ENCODE measurements at places on chromosomes 16 and 17.

DNA sequence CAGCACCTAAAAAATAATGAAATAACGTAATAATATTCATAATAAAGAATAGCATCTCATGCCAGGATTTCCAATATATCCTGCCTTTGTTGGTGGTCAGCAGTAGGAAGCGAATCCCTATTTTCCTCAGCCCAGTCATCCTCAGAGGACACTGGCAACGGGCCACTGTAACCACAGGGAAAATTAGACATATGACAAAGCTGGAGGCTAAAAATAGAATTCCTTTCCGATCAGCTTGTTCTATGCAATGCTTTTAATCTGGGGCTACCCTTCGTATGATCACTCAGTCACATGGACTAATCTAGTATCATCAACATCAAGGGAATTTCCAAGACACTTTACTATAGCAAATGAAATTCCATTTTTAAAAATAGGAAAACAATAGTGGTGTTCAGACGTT, 246.9 kb upstream of the KCNJ16 start:
- DNase-seq, result no peak

- DNase-seq, result no peak
These were observed 234.0 kb downstream of the CNTNAP4 start for GRCh38 chr16:76511203-76511602.

DNA sequence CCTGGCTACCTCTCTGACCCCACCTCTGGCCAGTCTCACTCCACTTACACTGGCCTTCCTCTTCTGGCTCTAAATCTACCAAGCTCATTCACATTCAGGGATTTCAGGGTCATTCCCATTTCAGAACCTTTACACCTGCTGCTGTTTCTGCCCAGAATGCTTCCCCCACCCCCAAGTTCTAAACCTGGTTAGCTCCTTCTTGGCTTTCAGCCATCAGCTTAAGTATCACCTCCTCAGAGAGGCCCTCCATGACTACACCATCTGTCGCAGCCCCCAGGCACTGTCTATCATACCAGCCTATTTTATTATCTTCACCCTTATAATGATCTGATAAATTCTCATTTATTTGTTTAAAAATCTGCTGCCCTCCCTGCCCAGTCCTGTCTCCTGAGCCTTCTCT, 23.3 kb upstream of the NGFR start:
- DNase-seq, result no peak

GRCh38 chr17:57442401-57442823, 186.1 kb downstream of the MSI2 start:
- DNase-seq, result no peak

- no peak for DNase-seq
These were observed 232.3 kb downstream of the XYLT1 start for GRCh38 chr16:17238285-17239028.

DNA sequence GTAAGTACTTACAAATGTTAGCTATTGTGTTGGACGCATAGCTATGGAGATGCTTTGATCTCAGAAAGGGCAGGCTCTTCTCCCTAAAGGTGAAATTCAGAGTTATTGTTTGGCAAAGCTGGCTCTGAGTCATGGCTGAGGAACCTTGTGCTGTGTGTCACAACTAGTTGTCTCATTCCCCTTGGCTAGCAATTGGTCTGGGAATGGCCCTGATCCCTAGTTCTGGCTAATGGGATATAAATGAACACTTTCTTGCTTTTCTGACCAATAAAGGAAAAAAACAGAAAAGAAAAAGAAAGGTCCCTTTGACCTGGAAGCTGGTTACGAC, 210.6 kb downstream of the MAP2K4 start:
- no peak for DNase-seq

DNA sequence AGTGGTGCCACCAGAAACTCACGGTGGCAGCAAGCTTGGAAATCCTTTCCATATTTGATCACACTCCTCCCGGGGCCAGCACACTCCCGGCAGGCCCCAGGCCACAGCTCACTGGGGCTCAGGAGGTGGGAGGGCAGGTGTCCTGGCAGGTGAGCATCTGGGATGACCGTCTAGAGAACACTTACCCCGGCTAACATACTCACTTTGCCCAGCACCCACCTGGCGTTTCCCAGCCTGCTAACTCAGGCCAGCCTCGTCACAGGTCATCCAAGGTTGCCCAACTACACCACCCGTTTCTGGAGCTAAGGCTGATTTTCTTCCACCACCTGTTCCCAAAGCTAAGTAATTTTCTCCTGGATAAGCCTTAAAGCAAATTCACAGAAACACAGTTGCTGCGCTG, 24.9 kb downstream of the FBXO31 start:
- no peak for DNase-seq

DNA sequence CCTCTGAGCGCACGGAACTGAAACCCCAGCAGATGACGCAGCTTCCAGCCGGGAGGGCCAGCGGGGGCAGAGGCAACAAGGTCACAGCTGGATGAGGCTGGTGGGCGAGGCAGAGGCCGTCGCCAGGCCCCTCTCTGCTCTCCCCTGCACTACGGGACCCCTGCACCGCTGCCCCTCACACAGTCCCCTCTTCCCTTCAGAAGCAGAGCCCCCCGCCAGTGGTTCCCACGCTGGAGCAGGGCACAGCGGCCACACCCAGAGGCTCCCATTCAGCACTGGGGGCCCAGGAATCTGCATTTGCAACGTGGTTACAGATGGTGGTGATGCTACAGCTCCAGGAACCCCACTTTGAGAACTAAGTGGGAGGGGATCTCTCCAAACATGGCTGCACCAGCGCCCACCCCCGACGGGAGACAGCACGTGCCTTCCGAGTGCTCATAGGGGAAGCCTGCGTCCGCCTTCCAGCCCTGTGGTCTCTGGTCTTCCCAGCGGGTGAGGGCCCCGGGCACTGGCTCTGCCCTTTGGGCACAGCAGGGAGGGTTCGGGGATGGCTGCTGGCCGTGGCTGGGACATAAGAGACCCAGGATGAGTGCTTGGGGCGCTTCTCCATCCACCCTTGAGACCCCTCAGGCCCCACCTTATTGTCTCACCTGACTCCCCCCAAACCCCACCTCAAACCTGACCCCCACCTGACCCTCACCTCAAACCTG, 4.7 kb upstream of the RAB40B start:
- no peak for DNase-seq

Measured in NCI-H526 (cell line).